ENCODE measurements at places on chromosomes 7 and 10.

- DNase-seq = no peak
Measured at GRCh38 chr7:80154656-80155333, 20.2 kb downstream of the GNAI1 start.

- DNase-seq = no peak
Measured at GRCh38 chr7:152752200-152752912, 7.2 kb upstream of the ACTR3B start.

- DNase-seq = no peak
Measured at GRCh38 chr10:3635697-3636096, 149.3 kb downstream of the KLF6 start.

DNA sequence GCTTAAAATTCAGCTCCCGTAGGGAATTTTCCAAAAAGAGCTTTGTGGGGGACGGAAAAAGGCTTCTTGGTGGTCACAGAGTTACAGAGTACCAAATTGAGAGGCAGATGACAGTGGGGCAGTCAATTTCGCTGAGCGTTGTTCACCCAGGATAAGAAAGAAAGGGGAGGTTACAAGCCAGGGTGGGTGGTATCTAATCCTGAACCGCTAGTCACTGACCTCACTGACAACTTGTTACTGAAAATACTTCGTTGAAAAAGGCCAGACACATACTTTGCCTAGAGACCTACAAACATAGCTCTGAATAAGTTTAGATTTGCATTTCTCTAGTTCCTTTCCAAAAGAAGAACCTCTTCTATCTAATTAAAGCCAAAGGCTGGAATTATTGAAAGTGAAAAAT is at the start of gene CTNNA3:
Gene CTNNA3, minus strand, starts transcription at position 167 of the 400 bp plus-strand sequence.
- no peak for DNase-seq

GRCh38 chr10:101807158-101807557 is 11.1 kb downstream of the OGA start:
- DNase-seq = no peak

GRCh38 chr10:121640266-121640665 is 42.0 kb upstream of the FGFR2 start:
- DNase-seq = no peak

DNA sequence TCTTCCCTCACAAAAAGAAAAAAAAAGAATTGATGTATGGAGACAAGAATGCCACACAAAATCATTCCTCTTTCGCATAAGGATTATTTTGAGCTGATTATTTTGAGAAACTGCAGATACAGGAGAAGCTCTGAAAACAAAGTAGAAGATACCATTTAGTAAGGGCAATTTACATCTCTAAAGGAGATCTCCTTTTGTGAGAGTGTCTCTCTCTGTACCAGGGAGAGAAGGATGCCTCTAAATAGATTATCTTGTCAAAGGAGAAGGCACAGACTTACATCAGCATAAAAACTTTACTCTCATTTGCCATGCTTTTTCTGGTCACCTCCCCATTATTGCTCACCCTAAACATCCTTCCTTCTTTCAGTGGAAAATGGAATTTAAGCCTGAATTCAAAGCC is 747.9 kb upstream of the COBL start:
- DNase-seq = no peak

GRCh38 chr10:77279207-77279606 is 358.4 kb downstream of the KCNMA1 start:
- DNase-seq = peak; percentile 73

GRCh38 chr10:122307669-122308416 is 36.7 kb downstream of the BTBD16 start:
- no peak for DNase-seq

- no peak for DNase-seq
Measured at GRCh38 chr10:70772627-70773026, 12.6 kb downstream of the TBATA start.

- no peak for DNase-seq
Measured at GRCh38 chr7:27532314-27532713, 130.4 kb downstream of the HIBADH start.

- no peak for DNase-seq
Measured at GRCh38 chr7:17185690-17186070, 112.8 kb upstream of the AHR start.

DNA sequence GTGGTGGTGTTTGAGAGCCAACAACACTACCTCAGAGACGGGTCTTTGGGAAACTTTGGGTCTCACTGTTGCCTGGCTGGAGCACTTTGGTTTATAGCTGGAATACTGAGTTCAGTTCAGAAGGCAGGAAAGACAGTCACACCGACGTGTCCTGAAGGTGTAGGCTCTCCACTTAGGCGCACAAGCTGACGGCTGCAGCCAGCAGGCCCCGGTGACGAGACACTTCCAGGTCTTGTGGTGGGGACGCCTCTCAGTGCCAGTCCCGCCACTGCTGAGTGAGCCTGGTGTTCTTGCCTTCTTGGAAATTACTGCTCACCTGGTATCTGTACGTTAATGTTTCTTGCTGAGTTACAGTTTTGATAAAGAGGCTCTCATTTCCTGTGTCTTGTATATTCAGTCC is 74.0 kb downstream of the WDR37 start:
- no peak for DNase-seq

DNA sequence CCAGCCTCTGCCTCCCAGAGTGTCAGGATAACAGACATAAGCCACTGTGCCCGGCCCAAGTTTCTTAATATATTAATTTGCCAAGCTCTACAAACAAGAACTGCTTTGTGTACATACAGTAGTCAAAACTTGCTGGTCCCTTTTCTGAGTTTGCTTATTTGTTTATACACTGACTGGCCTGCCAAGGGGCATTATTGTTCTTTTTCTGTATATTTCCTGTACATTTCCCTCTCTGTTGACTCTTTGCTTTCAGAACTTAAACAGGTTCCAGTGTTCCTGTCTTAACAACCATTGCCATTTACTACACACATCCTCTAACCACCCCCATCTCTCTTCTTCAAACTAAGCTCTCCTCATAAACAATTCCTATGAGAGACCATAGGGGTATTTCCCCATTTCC is 61.5 kb upstream of the RPA3 start:
- DNase-seq = no peak

DNA sequence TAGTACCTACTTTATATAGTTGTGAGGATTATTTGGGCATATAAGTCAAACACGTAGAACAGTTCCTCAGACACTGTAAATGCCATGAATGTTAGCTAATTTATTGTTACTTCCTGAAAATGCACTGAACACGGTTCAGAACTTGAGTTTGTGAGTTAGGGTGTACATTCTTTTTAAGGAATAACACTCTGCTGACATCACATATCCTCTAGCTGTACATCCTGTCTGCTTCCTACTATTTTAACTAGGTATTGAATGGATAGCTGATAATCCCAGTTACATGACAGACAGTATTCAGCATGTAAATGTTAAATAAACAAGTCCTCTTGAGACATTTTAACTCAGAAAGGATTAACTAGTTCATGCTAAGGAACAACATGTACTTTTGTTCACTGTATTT is 16.0 kb downstream of the SAMD8 start:
- DNase-seq = no peak

DNA sequence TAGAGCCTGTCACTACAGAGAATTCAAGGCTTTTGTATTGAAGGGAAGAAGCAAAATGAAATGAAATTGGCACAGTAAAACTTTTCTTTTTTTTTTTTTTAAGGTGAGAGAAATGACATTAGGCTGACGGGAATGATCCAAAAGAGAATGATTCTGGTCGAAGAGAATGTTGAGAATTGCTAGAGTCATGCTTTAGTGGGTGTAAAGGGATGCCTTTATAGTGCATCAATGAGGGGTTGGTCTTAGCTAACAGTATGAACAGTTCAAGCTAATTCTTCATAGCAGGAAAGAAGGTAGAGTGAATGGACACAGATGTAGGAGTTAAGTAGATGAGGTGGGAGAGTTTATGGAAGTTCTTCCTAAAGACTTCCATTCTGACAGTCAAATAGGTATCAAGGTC is 32.3 kb upstream of the LSM8 start:
- no peak for DNase-seq

- DNase-seq = no peak
Measured at GRCh38 chr10:104614245-104614831, 26.8 kb upstream of the SORCS3 start.

DNA sequence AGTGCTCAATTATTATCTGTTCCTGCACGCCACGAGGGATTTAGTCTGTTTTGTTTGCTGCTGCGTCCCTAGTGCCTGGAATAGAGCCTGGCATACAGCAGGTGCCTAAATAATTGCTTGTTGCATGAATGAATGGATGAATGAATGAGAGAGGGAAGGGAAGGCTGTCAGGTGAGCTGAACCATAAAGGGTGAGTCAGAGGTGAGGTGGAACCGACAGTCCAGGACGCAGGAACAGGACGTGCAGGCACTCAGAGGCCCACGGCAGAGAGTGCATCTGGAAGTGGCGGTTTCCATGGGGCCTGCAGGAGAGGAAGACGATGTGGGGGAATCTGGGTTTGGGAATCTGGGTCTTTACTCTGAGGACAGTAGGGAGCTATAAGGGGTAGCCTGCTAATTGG is 17.7 kb upstream of the PPIF start:
- no peak for DNase-seq

DNA sequence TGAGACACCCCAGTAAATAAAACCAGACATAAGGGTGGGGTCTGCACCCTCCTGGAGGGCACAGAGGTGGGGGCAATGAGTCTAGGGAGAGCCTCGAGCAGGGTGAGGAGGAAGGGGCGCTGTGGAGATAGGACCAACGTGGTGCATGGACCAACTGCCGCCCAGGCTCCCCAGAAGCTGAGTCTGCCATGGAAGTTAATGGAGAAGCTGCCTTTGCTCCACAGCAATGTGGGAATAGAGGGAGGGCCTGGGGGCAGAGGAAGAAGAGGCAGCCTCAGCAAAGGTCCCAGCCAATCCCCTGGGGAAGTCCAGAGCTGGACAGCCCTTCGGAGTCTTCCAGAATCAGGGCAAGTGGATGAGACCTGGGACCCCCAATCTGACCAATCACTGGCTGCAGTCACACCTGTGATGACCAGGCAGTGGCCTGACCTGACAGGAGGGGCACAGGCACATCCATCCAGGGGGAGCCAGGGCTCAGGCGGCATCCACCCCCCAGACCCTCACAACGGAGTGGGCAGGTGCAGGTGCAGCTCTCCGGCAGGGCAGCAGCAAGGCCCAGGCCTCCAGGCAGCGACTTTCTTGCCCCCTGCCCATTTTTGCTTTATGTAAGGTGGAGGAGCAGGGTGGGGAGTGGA is 242.2 kb upstream of the PPP2R2D start:
- no peak for DNase-seq

- DNase-seq = peak; percentile 78
Measured at GRCh38 chr7:99551767-99552463, at the start of gene FAM200A. Gene FAM200A (minus strand): TSS chr7:99552114. CDS start chr7:99548407, 3,707 bp downstream.

DNA sequence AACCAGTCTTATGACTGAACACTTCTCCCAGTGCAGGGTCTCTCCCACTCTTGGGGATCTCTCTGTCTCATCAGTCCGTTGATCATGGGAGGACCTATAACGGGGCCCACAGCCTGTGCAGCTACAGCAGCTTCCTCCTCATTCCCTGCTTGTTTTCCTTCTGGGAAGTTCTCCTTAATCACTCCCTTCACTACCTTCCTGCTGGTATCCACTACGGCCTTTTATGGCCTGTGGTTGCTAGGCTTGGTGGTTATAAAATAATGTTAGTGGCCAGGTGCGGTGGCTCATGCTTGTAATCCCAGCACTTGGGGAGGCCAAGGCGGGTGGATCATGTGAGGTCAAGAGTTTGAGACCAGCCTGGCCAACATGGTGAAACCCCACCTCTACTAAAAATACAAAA is 3.5 kb upstream of the ZNF282 start:
- no peak for DNase-seq

DNA sequence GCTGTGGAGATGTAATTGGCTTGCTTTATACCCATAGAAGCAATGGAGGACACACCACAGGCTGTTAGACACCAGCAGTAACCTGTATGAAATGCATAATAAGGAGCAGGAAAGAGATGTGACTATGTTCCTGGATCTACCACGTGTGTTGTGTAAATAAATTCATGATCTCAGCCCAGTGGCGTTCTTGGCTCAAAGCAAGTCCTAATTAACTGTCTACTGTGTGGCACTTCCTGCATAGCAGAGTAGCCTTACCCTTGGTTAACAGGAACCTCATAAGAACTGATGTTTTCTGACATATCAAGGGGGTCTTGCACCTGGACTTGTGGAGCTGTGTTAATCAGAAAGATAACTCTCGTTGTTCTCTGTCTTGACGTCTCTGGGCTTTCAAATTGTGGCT is 25.7 kb upstream of the FAM180A start:
- DNase-seq = no peak

GRCh38 chr10:84452003-84452402 is 123.6 kb downstream of the CCSER2 start:
- no peak for DNase-seq

DNA sequence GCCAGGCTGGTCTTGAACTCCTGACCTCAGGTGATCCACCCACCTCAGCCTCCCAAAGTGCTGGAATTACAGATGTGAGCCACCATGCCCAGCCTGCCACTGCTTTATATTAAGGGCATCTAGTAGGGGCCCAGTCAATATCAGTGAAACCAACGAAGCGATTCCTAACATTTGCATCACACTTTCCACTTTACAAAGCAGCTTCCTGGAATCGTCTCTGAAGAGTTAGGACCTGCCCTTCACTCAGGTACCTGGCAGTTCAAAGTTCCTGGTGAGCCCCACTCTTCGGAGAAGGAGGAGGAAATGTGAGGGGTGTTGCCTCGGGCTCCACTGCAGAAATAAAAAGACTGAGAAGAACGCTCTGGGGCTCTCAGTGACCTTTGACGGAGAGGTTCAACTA is 31.1 kb upstream of the EZH2 start:
- no peak for DNase-seq

DNA sequence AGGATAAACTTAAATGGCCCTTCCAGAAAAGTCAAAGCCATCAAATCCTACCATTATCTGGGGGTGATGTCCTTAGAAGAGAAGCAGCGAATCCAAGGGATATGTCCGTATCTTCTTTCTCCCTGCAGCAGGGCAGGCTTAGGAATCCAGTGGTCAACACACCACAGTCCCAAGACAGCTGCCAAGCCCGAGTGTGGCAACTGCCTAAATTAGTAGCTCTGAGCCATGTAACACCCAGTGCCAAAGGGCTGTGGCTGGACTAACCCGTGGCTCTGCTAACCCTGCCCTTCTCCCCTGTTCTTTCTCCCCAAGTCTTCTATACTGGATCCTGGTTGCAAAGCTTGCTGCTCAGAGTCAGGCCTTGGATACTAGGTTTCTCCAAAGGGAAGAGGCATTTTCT is 74.8 kb downstream of the CDK1 start:
- no peak for DNase-seq

DNA sequence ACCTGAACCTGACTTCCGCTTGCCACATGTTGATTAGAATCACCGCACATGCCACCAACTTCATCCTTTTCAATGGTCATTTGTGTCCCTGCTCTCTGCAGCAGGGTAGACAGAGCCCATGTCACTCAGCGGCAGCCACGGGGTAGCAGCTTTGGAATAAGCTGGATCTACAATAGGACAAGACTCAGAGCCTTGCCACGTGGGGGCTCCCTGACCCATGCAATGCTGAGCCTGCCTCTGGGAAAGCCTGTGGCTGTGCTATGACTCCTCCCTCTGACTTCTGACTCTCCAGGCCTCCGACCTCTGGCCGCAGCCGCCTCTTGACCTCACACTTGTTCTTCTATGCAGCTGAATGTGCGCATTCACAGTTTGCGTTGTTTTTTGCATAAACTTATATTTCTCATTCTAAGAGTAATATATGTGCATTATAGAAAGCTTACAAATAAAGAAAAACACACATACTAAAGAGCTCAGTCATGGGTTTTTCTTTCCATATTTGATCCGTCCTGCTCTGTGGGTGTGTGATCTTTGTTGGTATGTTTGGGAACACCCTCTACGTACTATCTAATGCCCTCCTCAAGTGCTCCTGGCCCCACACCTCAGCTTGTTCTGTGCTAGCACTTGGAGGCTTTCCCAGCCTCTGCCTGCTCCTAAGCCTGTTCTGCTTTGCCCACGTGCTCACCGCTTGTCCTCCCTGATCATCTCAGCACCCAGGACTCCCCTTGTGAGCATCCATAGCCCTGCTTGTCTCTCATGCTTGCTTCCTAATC is 198.0 kb upstream of the MKI67 start:
- DNase-seq = no peak

Data from CD8-positive, alpha-beta memory T cell (primary cell).